ENCODE measurements at places on chromosomes 7 and 10.

DNA sequence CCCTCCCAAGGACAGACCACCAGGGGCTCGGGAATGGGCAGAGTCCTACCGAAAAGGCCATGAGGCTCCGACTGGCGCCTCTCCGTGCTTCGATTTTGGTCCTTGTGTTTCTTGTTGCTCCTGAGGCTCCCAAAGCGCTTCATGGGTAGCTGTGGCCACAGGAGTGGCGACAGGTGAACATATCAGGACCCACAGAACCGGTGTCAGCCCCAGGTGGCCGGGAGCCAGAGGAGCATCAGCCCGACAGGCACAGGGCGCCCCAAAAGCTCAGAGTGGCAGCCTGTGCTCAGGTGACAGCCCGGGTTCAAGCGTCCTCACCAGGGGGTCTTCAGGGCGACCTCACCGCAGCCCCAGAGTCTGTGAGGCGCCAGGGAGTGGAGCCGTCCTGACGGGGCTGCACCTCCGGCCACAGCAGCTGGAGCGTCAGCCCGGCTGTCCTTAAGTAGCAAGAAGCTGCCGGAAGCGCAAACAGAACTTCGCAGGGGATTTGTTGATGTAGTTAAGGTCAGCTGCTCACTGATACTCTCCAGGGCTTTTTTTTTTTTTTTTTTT is 141.0 kb downstream of the PRKAG2 start:
- no peak for DNase-seq

DNA sequence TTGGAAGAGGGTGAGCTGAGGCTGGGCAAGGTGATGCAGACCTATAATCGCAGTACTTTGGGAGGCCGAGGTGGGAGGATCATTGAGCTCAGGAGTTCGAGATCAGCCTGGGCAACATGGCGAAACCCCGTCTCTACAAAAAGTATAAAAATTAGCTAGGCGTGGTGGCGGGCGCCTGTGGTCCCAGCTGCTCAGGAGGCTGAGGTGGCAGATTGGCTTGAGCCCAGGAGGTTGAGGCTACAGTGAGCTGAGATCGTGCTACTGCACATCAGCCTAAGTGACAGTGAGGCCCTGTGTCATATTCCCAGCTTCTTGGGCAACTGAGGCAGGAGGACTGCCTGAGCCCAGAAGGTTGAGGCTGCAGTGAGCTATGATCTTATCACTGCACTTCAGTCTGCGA is 13.6 kb downstream of the BMPR1A start:
- no peak for DNase-seq

- no peak for DNase-seq
These were observed 96.2 kb upstream of the KAT6B start for GRCh38 chr10:74730246-74730645.

DNA sequence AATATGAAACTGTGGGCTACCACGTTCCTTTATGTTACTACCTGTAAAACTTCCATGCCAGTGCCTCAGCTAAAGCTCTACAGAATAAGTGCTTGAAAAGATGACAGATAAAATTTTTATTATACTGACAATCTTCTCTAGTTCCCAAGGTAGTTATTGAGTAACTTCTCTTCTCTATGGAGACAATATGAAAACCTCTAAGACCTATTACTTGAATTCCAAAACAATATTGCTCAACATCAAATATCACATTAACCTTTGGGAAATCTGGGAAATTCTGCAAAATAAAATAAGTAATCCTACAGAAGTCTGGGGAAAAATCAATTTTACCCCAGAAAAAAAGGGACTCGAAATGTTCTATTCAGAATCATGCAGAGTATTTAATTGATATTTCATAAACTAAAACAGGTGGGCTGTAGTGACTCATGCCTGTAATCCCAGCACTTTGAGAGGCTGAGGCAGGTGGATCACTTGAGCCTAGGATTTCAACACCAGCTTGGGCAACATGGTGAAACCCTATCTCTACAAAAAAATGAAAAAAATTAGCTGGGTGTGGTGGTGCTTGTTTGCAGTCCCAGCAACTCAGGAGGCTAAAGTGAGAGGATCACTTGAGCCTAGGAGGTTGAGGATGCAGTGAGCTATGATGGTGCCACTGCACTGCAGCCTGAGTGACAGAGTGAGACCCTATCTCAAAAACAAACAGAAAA is 23.8 kb upstream of the ANK3 start:
- no peak for DNase-seq

DNA sequence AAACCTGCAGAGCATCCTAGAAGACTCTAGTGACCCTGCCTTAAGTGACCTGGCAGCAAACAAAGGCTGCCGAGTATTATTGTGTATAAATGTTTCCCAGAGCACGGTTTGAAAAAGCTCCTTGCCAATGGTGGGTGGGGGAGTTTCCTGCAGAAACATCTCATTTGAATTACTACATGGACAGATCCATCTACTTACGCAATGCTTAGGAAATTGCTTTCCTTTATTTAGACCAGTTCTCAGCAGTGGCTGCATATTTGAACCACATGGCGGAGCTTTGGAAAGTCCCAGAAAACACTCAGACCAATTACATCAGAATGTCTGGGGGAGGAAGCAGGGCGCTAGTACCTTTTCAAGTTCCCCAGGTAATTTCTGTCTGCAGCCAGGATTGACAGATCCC is 560.9 kb downstream of the SDK1 start:
- DNase-seq: peak; percentile 37

DNA sequence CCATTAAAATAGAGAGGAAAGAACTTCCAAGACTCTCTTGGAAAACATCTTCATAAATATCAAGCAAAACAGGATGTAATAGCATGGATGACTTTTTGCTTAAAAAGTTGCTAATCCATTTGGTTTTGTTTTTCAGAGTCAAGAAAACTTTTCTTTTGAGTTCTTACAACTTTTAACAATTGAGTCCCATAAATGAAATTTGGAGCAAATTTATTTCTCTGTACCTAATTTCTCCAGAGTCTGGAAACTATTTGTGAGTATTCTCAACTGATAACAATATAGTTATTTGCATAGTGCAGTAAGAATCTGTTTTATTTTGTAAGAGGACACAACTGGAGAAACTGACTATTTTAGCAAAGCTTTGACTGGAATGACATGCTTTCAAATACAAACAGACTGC is 606.3 kb upstream of the IGFBP3 start:
- DNase-seq: no peak

- no peak for DNase-seq
These were observed 139.5 kb downstream of the ST7 start for GRCh38 chr7:117092785-117093184.

DNA sequence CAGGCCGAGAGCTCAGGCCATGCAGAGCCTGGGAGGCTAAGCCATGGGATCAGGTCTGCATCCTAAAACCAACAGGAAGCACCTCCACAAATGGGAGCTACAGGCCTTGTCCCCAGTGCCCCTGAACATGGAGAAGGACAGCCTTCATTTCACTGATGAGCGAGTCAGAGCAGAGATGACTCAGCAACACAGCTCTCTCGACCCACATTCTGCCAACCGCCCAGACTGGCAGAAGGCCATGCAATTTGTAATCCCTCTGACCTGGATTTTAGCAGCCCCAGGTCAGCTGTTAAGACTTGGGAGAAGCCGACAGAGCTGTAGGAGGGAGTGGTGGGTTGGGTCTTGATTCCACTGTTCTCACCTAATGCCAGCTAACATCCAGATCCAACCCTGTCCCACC is 25.5 kb downstream of the VOPP1 start:
- peak; percentile 70 for DNase-seq

DNA sequence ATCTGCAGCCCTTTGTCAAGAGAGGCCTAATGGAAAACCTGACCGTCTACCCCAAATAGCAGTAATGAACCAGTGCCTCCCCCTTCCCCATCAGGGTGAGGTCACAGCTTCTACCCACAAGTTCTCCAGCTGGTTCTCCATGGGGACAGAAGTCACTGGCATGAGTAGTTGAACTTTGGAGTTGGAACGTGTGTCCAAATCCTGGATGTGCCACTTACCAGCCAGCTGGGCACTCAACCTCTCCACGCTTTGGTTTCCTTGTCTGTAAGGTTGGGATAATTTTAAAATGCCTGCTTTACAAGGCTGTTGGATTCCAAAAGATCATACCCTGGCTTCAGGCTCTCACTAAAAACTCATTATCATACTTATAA is 25.6 kb downstream of the PRLHR start:
- DNase-seq: no peak

DNA sequence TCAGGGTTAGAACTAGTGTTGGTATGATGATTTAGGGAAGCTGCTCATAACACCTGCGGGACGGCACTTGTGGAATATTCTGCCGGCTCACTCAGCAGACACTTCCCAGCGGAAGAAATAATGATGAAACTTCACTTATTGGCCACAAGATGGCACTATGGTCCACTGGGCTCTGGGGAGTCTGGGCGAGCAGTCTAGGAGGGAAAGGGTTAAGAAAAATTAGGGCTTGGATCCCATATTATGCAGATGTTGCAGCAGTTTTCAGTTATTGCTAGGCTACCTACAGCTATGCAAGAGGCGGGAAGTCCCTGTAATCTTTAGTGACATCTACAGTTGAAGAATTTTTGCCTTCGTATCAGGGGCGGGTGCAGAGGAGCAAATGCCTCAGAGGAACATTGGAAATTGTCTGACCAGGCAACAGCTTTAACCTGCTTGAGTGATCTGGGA is 238.7 kb upstream of the PRSS58 start:
- no peak for DNase-seq

- no peak for DNase-seq
These were observed 147.8 kb downstream of the MAD1L1 start for GRCh38 chr7:2084781-2085505.

GRCh38 chr7:155412416-155413253 is 45.3 kb upstream of the EN2 start:
- DNase-seq: peak; percentile 30

DNA sequence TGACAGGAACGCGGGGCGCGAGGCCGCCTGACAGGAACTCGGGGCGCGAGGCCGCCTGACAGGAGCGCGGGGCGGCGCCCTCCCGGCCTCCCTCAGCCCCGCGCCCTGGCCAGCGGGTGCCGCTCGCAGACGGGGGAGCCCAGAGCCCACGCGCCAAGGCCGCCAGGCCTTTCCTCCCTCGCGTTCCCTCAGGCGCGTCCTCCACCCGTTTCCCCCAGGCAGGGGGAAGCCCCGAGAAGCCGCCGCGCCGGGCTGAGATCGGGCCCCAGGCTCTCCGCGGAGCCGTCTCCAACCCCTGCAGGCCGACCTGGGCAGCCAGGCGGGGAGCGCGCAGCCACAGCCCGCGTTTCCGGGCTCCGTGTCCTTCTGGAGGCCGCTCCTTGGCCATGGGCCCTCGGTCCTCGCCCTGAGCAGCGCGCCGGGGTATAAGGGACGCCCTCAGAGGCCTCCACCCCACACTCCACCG is 17.7 kb downstream of the PTPRN2 start:
- DNase-seq: no peak

DNA sequence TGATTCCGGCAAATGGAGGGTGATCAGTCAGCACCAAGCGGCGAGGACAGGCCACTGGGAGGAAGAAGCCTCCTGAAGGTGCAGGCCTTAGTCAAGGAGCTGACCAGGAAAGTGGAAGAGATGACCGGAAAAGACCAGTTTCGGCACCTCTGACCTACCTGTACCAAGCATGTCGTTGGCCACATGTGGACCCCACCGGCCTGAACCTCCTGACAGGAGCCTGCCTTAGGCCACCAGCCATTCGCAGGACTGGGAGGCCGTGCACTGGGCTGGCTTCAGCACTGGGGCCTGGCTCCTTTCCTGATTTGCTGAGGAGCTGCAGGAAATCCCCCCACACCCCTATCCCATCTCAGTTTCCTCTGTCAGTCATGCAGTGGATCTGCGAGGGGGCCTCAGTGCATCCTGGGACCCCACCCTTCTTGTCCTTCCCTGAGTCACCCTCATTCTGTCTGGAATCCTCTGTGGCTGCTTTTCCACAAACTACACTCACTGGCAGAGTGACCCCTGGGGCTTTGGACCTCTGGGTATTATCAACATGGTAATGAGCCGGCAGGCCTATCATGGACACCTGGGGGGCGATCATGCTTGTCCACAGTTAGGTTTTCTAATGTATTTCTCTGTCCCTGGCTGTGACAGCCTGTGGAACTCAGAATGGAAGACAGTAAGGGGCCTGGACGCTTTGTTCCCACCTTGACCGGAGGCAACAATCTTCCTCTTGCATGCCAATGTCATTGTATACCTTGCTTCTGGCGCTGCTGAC is 33.0 kb downstream of the RAMP3 start:
- no peak for DNase-seq

DNA sequence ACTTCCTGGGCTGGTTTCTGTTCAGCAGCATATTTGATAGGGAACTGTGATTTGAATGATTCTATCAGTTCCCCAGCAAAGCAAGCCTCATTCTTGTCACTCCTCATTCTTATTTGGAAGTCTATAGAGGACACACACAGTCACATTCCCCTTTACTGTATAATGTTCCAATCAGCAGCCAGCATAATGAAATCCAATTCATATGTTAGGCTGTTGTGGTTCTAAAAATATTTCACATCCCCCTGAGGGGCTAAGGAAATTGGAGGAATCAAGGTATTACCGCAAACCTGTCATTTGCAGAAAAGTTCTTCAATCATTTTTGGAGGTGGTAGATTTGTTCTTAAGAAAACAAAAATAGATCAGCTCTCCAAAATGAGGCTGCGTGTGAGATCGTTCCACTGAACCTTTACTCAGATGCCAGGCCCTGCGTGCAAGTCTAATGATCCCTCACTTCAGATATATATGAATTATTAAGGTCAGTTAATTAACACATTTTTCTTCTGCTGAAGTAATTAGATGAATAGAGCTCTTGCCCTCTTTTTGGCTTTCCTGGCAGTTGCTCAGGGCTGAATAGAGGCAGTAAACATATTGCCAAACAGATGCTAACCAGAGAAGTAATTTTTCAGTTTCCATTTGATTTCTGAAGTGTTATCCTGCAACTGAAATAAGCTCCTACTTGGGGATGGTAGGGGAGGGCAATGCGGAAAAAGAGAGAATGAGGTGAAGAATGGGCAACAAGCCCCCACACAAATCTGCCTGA is 31.8 kb downstream of the LSMEM1 start:
- no peak for DNase-seq

DNA sequence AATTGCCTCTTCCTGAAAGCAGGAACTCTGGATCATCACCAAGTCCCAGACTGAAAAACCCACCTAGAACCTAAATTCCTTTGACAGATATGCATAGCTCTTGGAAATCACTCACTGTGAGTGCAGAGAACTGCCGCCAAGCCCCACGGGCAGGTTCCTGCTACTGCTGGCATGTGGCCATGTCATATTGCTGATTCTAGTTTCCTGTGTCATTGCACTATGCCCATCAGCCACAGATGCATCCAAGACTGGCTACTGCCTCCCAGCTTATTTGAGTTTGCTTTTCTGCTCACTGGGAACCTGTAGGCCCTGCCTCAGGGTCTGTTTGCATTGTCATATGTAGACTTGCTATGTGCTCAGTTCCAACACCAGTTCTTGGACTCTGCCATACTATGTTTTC is 786.0 kb downstream of the GRID1 start:
- peak; percentile 50 for DNase-seq

- DNase-seq: peak; percentile 78
These were observed 495.8 kb downstream of the PARD3 start for GRCh38 chr10:34319197-34319846.

DNA sequence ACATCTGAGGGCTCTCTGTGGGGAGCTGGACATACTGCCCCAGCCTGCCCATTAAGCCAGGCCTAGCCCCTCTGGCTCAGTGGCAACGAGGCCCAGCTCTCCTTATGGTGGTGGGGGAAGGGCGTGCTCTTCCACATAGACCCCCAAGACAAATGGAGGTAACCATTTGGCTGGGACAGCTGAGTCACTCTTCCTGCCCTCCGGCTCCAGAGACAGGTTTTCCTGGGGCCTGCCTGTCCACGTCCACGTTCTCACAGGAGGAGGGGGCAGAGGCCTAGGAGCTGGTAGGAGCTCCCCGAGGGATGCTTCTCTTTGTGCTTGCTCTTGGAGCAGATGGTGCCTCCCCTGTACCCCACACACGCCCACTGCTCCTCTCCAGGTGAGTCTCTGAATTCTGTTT is 33.5 kb downstream of the TSPAN15 start:
- no peak for DNase-seq

- no peak for DNase-seq
These were observed 28.3 kb downstream of the ABCB4 start for GRCh38 chr7:87447116-87447635.

Data from mucosa of gallbladder (tissue), 1 donor.